ENCODE measurements at places on chromosomes 16 and 17.

DNA sequence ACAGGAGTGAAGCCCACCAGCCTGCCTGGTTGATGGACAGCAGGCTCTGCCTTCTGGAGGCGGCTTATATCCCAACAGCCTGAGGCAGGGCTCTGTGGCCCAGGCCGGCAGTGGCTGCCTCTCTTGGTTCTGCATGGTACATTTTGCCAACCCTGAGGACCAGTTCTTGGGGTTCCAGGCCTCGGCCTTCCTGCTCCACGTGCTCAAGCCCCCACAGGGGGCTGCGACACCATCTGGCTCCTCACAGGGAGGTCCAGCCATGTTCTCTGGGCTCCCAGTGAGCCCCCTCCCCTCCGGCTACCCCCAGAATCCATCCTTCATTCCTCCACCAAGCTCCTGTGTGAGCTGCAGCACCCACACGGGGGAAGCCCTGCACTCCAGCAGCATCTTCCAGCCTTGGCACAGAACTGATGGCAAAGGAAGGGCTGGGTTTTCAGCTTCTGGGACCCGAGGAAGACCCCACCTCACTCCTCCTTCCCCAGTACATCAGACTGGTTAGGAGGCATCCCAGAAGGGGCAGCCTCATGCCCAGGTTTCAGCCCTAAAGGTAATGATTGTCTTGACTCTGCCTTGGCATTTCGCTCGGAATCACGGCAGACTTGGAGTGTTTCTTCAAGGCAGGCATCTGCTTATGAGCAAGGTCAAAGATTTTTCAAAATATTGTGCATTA lies 231.2 kb downstream of the CPPED1 start:
- no peak overlapping the region for H3K27ac ChIP-seq
- H3K36me3 ChIP-seq: peaks cover 6% of the 10 kb centered on the region
- no peaks in the 10 kb centered on the region for H3K27me3 ChIP-seq
- H3K4me3 ChIP-seq: no peak overlapping the region

GRCh38 chr17:55407641-55408566 lies 13.7 kb downstream of the MMD start:
- H3K36me3 ChIP-seq: peaks cover 67% of the 10 kb centered on the region
- no peaks in the 10 kb centered on the region for H3K4me1 ChIP-seq
- DNase-seq: no peak
- H3K27ac ChIP-seq: no peak overlapping the region
- no peak overlapping the region for H3K4me3 ChIP-seq

GRCh38 chr16:73951481-73951880 lies 345.1 kb upstream of the PSMD7 start:
- no peaks in the 10 kb centered on the region for H3K36me3 ChIP-seq
- no peak for DNase-seq
- H3K4me1 ChIP-seq: no peaks in the 10 kb centered on the region
- no peak overlapping the region for H3K27ac ChIP-seq

- no peak overlapping the region for H3K27ac ChIP-seq
- peaks cover 16% of the 10 kb centered on the region for H3K36me3 ChIP-seq
- peak overlapping the region; percentile 72 for H3K4me3 ChIP-seq
- H3K27me3 ChIP-seq: no peaks in the 10 kb centered on the region
These were observed 901 bp downstream of the CHTF18 start for GRCh38 chr16:789191-789850.

GRCh38 chr16:82603784-82604411 lies 22.9 kb upstream of the CDH13 start:
- no peak for DNase-seq
- no peaks in the 10 kb centered on the region for H3K4me1 ChIP-seq
- no peak overlapping the region for H3K27ac ChIP-seq
- H3K4me3 ChIP-seq: no peak overlapping the region
- H3K27me3 ChIP-seq: peaks cover 8% of the 10 kb centered on the region

DNA sequence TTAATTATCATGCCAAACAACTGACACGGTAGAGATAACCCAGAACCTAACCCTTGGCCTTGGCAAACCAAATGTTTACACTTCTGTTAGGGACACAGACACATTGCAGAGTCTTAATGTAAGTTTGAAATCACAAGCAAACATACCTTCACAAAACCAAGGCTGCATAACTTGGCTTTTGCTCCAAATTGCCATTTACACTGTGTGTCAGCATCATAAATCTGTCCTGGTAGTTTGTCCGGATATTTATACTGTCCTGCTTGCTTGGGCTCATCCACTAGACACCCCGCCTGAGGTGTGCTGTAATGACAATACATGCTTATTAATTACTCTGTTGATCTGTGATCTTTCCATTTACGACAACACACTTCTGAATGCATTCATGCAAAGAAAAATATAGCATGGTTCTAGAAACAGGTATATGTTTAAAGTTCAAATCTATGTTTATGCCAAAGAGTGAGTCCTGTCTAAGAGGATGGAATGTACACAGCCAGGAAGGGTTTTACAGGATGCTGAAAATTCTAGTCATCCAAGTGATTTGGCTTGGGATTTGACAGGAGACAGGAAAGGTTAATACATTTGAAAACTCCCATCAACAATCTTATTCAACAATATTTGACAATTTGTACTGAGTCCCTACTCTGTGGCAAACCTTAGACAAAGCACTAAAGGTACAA lies 81.1 kb downstream of the ADAMTS18 start:
- no peak overlapping the region for H3K4me3 ChIP-seq
- no peaks in the 10 kb centered on the region for H3K36me3 ChIP-seq
- H3K27me3 ChIP-seq: peaks cover 17% of the 10 kb centered on the region
- no peaks in the 10 kb centered on the region for H3K4me1 ChIP-seq
- DNase-seq: no peak

DNA sequence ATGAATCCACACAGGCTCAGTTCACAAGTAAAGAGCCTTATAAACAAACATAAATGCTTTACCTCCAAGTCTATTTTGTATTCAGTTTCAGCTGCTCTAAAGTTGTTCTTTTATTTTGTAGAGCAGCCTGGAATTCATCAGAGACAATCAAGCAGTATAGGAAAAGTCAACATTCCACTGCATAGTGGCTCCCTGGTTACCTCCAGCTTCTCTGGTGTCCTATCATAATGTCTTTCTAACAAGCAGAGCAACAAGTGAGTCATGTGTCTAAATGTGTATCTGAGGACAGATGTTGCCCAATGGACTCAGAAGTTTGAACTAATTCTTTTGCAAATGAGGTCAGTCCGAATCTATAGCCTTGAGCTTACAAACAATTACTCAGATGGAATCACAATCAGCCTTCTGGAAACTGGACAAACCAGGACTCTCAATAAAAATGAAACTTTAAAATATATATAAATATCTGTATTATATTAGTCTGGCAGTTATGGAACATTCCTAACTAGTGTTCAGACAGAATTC lies 292.0 kb upstream of the TOM1L1 start:
- no peaks in the 10 kb centered on the region for H3K4me1 ChIP-seq
- DNase-seq: no peak
- H3K27me3 ChIP-seq: no peaks in the 10 kb centered on the region
- no peak overlapping the region for H3K27ac ChIP-seq
- no peaks in the 10 kb centered on the region for H3K36me3 ChIP-seq
- H3K4me3 ChIP-seq: no peak overlapping the region

- no peak for DNase-seq
- H3K27ac ChIP-seq: no peak overlapping the region
- H3K4me3 ChIP-seq: no peak overlapping the region
- H3K27me3 ChIP-seq: peaks cover 24% of the 10 kb centered on the region
- peaks cover 6% of the 10 kb centered on the region for H3K4me1 ChIP-seq
- H3K36me3 ChIP-seq: no peaks in the 10 kb centered on the region
These were observed 4.1 kb downstream of the CCL2 start for GRCh38 chr17:34259146-34259545.

DNA sequence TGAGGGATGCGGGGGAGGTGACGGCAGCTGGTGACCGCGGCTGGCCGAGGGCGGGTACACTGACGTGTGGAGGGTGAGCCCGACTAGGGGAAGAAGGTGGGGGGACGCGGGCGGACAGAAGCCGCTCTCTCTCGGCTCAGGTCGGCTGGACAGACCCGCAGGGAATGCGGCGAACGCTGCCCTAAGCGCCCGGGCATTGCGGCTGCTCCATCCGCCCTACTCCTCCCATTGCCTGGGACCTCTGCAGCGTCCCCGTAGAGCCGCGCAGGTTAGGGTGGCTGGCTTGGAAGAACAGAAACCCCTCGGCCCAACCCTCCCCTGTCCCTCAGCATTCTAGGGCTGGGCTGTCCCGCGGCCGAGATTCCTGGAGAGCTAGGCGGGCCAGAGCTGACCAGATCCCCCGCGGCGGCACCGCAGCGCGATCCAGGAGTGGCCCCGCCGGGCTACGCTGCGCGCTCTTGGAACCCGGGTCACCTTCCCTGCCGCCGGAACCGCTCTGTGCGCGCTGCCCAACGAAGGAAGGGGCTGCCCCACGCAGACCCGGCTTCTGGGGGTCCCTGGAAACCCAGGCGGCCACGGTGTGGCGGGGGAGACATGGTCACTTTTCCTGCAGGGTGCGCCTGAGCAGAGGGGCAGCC lies 3.0 kb downstream of the DLX4 start:
- H3K4me1 ChIP-seq: peaks cover 19% of the 10 kb centered on the region
- no peak overlapping the region for H3K4me3 ChIP-seq
- H3K36me3 ChIP-seq: no peaks in the 10 kb centered on the region
- peak; percentile 25 for DNase-seq

DNA sequence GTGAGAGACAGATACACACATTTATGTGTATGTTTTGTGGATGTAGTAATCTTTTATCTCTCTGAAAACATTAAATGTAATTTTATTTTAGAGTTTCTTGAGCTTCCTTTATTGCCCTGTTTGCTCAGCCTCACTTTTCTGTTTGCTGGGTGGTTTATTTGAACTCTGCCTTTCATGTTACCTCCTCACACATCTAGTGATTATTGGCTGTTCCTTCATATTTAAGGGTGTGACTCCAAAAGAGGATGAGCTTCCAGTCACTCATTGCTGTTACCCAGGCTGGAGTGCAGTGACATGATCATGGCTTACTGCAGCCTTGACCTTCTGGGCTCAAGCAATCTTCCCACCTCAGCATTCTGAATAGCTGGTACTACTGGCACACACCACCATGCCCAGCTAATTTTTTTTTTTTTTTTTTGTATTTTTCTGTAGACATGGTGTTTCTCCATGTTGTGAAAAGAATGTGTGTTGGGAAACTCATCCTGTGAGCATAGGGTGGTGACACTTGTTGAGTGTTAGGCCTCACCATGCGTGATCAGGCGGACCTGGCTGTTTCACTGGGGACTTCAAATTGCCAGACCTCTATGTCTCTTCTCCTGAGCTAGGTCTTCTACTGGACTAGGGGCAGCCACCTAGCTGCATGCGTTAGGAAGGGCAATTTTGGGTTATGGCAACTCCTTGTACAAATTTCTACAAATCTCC lies 37.8 kb downstream of the GOSR1 start:
- H3K36me3 ChIP-seq: peaks cover 30% of the 10 kb centered on the region
- H3K4me3 ChIP-seq: no peak overlapping the region
- H3K4me1 ChIP-seq: peaks cover 8% of the 10 kb centered on the region
- no peaks in the 10 kb centered on the region for H3K27me3 ChIP-seq
- DNase-seq: no peak

GRCh38 chr17:44522883-44523671 lies 19.9 kb upstream of the GPATCH8 start:
- DNase-seq: peak; percentile 74
- no peak overlapping the region for H3K4me3 ChIP-seq
- H3K27ac ChIP-seq: no peak overlapping the region
- peaks cover 6% of the 10 kb centered on the region for H3K27me3 ChIP-seq

GRCh38 chr16:14132696-14133048 lies 61.6 kb downstream of the MRTFB start:
- no peaks in the 10 kb centered on the region for H3K27me3 ChIP-seq
- no peak for DNase-seq
- H3K4me1 ChIP-seq: no peaks in the 10 kb centered on the region
- H3K27ac ChIP-seq: no peak overlapping the region
- peaks cover 4% of the 10 kb centered on the region for H3K36me3 ChIP-seq

Data from activated naive CD8-positive, alpha-beta T cell treated with anti-CD3 and anti-CD28 coated beads, Interleukin-2, amount 50 U/mL, for 24 hours (primary cell).